ENCODE measurements at places on chromosomes 16 and 17.

DNA sequence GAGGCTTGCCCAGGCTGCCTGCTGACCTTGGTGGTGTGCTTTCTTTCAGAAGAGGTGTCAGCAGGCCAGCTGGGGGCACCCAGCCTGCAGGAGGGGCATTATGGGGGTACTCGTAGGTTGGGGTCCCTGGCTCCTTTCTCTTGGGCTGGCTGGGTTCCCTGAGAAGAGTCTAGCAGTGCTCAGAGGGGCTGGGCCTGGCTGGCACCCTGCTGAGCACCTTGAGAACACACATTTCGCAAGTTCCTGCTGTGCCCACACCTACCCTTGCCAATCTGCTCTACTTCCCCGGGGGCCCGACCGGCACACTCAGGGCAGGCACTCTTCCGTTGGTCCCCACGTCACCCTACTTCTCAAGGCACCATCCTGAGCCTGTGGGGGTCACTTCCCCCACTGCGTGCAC, 5.1 kb downstream of the CEMP1 start:
- peak; percentile 53 for DNase-seq

DNA sequence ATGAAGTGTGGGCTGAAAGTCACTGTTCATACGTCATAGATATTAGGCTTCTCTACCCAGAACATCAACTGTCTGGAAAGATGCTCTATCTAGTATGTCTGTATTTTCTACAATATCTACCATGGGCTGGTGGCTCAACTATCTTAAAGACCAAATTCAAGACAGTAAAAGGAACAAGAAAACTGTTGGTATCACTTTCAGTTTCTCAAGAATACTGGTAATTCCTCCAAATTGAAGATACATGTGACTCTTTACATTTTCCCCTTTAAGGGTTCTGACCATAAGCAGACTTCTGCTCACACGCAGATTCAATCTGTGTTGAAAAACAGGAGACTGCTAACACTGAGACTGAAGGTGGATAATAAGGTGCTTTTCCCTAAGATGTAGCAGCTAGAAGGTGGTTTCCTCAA, 24.2 kb downstream of the XPO6 start:
- no peak for DNase-seq

GRCh38 chr17:50221864-50222545, 20.6 kb upstream of the COL1A1 start:
- peak; percentile 65 for DNase-seq

DNA sequence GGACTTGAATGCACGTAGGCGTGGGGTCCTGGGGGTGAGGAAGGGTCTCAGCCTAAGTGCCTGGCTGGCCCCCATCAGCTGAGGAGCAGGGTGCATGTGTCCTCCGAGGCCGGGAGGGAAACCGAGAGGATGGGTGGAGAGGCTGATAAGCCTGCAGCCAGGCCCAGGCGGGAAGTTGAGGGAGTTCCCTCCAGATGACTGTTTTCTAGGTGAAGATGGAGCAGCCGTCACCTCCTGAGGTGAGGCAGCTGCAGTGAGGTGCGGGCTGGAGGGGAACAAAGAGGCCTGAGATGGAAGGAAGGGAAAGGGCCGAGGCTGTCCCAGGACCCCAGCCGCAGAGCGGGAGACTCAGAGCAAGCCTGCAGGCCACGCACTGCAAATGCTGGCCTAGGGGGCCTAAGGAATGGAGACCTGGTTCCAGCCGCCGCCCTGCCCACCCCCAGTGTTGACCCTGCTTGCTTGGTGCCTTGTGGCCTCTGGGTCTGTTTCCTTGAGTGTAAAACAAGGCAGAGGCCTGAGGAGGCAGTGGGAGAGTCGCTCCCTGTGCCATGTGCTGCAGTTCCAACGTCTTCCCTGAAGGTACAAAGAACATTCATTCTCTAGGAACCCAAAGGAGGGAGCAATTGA, 3.0 kb downstream of the PECAM1 start:
- no peak for DNase-seq

- DNase-seq = peak; percentile 43
Measured at GRCh38 chr17:73387746-73388577, 76.2 kb upstream of the CDC42EP4 start.

GRCh38 chr16:57873218-57873617, 70.9 kb upstream of the KIFC3 start:
- DNase-seq = no peak

- no peak for DNase-seq
Measured at GRCh38 chr16:19878757-19879156, 5.9 kb downstream of the GPRC5B start.

All from Right ventricle myocardium inferior (tissue), 1 donor.